ENCODE measurements at places on chromosomes 5 and 9.
A peak's percentile ranks its signal among the peaks of the same experiment; 100 is the strongest.

- DNase-seq = no peak
These were observed 71.5 kb downstream of the HSPA4 start for GRCh38 chr5:133123297-133123696.

DNA sequence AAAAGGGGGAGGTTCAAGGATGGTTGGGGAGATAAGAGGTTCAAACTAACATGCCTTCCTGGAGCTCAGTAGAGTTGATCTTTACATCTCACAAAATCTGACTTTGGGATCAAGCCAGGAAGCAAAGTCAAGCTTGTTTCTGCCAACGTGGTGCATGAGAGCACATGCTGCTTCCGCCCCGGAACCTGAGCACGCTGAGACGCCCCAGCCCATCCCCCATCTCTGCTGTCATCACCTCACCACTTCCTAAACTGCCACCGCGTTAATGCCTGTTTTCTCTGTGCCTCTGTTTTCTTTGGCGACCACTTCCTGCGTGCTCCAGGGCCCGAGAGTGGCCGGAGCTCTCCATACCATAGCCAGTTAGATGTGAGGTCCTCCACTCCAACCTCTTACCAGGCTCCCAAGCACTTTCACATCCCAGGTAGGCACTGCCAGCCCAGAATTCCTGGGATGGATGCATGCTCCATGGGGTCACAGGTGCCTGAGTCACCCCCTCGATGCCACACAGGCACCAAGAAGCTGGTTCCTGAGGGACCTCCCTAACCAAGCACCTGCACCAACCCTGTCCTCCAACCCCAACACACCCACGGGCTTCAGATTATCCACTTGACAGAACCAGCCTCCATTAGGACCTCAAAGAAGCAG lies 31.2 kb upstream of the AFAP1L1 start:
- no peak for DNase-seq

DNA sequence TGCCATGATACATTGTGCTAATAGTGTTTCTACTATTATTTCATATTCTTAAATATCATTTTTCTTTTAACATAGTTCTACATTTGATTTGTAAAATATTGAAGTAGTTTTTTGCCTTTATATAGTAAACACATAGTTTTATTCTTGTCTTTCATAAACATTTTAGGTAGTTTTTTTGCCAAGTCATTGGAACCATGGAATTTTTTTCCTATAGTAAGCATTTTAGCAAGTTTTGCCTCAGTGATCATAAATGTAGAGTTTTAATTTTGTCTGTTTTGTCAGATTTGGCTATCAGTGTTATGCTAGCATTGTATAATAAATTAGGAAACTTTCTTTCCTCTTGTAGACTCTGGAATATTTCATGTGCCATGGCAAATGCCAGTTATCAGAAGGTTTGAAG lies 137.1 kb upstream of the LPAR1 start:
- DNase-seq = no peak

DNA sequence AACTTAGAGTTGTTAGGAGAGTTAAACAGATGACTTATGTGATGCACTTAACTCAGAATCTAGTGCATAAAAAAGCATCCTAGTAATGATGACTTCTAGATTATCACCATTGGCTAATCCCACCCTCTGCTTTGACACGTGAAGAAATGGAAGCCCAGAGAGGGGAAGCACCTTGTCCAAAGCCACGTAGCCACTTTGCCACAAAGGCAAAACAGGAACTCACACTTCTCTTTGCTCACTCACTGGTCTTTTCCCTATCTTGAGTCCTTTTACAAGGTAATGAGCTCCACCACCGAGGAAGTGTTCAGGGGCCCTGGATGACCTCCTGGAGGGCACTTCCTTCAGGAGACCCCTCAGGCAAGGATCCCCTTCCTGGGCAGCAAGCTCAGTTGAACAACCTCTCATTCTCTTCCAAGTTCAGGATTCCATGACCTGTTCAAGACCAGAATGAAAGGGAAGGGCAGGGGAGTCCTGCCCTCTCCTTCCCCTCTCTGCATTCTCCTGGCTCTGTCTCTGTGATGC lies 89.7 kb downstream of the HRH2 start:
- DNase-seq = no peak

DNA sequence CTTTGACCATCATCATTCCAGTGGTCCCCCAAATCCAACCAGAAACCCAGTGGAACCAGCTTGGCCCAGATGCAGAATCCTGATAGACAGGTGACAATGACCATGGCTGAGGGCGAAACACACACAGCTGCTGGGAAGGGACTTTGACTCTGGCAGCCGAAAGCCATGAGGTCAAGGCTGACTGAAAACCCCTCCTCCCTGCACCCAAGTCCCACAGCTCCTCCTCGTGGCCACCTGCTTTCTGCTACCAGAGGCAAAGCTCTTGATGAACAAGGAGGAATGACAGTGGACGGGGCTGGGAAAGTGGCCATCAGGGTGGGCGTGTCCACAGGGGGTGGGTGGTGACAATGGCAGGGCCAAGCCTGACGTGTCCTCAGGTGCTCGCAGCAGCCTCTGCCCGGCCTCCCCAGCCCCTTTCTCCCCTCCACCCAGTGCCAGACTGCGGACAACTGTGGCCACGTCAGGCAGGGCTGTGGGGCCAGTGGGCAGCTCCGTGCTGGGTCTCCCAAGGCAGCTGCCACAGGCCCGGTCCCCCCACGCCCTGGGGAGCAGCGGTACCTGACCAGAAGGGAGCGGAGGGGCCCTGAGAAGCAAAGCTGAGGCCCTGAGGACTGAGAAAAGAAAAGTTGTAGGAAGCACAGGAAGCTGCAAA lies 30.8 kb upstream of the SARDH start:
- DNase-seq = no peak

DNA sequence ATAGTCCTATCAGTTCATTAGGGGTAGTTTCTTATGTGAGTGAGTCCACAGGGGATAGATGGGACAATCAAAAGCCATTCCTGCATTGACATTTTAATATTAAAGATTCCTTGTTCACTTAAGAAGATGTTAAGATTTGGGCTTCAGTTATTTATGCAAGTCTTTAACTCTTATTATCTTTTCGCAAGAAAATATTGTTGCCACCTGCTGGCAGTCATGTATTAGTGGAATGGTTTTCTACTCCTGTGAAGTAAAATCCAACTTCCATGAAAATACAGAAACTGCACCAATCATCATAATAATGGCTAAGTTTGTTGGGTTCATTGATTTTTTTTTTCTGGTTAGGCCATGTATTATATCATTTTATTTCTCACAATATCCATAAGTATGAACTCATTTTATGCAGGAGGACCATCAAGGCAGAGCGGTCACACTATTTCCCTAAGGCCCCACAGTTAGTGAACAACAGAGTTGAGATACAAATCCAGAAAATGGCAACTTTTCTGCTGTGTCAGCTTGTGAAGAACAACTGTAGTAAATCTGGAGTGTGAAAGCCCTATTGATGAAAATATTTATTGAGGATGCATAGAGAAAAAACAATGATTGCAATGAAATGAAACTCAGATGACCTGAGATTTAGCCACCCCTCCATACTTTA lies 88.5 kb upstream of the TXNDC8 start:
- peak; percentile 31 for DNase-seq

- no peak for DNase-seq
These were observed 2.1 kb downstream of the SLC6A3 start for GRCh38 chr5:1443171-1443570.

DNA sequence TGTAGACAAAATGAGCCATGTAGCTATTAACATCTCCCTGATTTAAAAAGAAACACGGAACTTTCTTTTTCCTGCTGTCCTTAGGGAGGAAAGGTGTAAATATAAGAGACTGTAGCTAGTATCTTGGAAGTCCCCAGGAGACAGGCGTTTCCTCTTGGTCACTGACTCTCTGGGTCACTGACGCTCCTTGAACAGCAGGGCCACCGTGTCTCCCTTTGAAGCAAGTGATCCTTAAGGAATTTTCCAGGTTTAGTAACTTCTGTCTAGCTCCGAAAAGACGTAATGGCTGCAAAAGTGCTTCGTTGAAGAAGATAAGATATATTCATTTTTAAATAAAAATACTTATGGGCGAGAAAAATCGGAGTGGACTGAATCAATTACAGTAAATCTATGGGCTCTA lies 745 bp upstream of the CLTA start:
- DNase-seq = no peak

DNA sequence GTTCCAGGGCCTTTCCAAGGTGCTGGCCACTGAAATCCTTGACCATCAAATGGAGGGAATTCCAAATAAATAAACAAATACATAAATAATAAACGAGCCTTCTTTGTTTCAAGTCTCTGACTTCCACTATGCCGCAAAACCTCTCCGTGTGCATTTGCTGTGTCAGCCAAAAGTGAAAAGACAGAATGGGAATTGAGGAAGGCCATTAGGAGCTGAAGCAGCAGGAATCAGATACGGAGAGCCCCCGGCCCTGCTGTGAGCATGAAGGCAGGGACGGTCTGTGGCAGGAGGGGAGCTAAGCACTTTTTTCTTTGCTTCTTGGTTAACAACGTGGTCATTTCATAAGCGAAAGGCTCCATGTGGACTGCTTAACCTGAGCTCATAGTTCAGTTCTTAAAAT lies 26.1 kb downstream of the PLPPR1 start:
- DNase-seq = no peak

DNA sequence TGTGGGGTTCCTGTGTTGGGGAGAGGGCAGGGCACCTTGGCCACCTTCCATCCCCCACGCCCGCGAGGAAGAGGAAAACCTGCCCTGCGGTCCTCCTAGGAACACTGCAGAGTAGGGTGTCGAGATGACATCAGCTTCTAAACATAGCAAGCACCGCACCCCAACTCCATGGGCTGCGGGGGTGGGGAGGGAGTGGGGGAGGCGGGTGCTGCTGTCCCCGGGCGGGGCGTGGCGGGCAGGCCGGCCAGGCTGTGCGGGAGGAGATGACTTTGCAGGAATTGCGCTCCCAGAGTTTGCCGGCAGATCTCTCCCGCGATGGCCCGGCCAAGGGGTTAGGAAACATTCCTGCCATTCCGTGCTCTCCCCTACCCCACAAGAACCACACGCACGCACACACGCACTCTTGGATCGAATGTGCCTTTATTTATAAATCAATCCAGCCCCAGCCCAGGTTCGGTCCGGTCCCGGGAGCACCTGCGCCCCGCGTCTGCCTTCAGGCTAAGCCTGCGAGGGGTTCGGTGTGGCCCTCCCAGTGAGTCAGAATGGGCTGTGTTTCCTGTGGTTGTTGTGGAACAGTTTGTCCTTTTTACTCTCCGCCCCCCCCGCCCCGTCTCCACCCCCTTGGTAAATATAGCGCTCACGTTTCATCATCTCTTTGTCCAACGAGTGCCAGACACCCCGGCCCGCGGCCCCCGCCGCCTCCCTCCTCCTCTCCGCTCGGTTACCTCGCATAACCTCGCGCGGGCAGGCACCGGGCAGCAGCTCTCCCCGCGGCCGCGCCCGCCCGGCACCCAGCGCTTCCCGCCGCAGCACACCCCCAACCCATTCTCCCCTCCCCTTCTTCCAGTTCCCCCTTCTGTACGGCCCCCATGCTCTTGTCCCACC lies 5.3 kb upstream of the KLF9 start:
- peak; percentile 98 for DNase-seq

DNA sequence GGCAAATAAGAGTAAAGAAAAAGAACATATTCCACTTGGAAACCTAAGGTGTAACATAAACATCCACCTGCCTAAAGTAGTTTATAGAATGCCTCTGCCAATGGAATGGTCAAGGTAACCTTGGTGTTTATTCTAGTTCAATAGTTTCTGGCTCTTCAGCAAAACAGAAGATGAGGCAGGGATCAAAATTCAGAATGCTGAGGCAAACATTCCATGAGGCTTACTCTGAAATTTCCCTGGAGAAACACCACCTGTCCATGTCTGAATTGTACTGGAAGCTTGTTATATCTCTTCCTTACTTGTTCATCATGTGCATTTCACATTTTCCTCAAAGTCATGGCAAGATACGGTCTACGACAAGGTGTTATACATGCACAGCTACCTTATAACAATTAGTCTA lies 1862.4 kb upstream of the ACO1 start:
- no peak for DNase-seq

DNA sequence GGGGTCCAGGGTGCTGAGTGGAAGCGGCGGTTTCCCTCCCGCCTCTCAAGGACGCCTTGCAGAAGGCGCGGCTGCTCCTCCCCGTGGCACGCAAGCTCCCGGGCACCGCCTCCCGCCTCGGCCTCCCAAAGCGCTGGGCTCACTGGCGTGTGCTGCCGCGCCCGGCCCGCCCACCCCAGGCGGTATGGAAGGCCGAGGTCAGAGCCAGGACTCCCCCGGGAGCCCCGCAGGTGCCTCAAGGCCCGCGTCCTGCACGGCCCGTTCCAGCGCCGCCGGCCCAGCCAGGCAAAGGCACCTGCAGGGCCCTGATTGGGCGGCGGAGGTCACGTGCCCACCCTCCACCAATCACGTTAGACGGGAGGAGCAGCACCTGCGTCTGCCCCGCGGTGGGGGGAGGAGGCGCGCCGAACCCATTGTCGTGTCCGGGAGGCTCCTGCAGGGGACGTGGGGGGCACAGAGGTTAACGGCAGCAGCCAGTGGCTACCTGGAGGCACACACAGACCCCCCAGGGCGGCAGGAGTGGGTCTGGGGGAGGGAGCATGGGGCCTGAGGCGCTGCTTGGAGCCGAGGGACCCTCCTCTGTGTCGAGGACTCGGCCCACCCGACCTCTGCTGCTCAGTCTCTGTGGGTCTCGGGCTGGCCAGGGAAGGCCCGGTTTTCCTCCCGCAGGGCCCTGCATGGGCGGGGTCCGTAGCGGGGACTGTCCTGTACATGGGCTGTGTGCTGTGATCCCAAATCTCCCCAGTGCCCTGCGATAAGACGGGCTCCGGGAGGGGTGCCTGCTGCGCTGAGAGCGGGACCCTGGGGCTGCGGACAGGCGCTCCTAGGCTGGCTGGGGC lies 2.0 kb upstream of the LCN12 start:
- DNase-seq = peak; percentile 70

DNA sequence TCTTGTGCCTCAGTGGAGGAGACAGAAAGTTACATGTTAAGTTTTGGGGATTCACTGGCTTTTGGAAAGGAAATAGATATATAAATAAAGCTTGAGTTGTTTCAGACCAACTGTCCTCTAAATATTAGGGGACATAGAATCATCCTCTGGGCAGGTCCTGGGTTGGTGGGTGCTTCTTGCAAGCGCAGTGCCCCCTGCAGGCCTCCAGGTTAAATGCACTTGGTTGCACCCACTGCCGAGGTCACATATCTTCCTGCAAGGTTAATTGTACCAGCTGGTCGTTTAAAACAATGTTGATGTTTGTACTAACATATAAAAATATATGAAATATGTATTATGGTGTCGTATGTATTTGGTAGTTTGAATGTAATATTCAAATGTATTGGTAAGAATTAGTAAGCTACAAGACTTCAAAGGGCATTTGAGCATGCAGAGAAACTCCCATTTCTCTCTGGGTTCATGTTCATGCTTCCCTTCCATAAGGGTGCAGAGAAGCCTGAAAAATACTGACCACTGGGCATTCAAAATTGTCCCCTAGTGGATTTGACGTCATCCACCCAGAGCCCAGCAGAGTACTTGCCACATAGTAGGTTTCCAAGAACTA lies 87.0 kb downstream of the ZNF618 start:
- DNase-seq = no peak

GRCh38 chr5:128384068-128384467 lies 154.0 kb downstream of the FBN2 start:
- DNase-seq = no peak

Data from fibroblast of skin of abdomen (primary cell).